ENCODE measurements at places on chromosomes 4 and X. TPM values are rescaled to one million over a fixed set of nuclear protein-coding genes. Genes with fewer than 3 reads are reported as not detected.

Gene DCAF4L1
- total RNA-seq = 0.20 TPM

Gene TRIM61
- total RNA-seq = 1.2 TPM

Gene PCYT1B
- 0.49 TPM for total RNA-seq

Gene SYNPO2
- total RNA-seq = 26.7 TPM

Gene PAGE4
- total RNA-seq = not detected

Gene BBS12
- 2.8 TPM for total RNA-seq

Gene PFKFB1
- total RNA-seq = 3.3 TPM

Gene PARM1
- 18.9 TPM for total RNA-seq

Gene CSN1S1
- not detected for total RNA-seq

Gene MSX1
- 6.1 TPM for total RNA-seq

Gene TRIM60
- not detected for total RNA-seq

DNA sequence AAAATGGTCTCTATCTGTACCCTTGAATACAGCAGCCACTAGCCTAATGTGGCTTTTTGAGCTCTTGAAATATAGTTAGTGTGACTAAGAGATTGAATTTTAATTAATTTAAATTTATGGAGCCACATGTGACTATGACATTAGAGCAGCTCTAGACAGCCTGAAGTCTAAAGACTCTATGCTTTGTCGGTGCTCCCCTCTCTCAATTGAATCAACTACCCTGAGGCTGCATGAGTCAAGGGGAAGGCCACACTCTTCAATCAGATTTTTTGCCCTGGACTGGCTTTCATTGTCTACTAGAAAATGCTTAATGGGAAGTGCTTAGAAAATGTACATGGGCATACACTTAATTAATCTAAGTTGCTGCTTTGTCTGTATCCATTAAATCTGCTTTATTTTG, 11.7 kb downstream of the TLR7 start:
- no peak for DNase-seq

DNA sequence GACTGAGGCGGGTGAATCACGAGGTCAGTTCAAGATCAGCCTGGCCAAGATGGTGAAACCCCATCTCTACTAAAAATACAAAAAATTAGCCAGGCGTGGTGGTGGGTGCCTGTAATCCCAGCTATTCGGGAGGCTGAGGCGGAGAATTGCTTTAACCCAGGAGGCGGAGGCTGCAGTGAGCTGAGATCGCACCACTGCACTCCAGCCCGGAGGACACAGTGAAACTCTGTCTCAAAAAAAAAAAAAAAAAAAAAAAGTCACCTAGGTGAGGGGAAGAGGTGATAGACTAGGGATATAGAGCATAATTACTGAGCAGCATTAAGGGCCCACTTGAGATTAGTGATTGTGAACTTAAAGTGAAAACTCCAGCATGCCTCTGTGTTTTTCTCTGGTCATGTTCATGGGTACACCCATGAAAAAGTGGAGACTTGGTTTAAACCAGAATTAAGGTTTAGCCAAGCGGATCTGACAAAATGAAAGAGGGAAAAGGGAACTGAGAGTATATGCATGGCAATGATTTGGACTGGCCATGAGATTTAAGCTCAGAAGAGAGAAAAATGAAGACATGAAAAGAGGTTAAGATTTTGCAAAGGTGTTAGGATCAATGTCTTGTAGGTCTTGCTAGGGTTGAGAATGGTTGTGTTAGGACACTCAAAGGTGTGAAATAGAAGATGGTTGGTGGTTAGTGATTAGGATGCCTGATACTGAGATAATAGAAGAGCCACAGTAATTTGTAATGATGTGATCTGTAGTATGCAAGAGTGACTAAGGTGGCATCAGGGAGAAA, 105.0 kb downstream of the RAB28 start:
- DNase-seq = no peak

- no peak for DNase-seq
Observed at GRCh38 chr4:44563496-44563895, 87.9 kb downstream of the YIPF7 start.

GRCh38 chr4:127856813-127857447, 23.8 kb upstream of the PLK4 start:
- no peak for DNase-seq

DNA sequence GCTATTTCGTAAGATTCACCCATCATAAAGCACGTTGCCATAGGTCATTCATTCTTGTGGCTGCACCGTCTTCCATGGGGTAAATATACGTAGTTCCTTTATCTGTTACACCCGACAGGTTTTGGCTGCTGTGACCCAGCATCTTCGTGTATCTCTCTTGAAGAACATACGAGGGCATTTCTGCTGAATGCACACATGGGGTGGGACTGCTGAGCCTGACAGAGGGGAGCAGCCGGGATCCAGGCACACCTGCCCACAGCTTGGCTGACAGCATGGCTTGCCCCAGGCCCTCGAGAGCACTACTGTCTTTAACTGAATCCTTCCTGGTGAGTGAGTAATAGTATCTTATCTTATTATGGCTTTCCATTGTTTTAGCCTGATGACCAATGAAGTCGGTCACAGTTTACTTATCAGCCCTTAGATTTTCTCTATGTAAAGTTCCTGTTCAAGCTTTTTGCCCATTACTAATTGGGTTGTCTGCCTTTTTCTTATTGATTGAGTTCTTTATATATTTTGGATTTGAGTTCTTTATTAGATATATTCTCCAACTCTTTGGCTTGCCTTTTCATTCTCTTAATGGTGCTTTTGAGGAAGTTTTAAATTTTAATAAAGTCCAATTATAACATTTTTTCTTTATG, 45.0 kb upstream of the MXD4 start:
- DNase-seq = no peak

DNA sequence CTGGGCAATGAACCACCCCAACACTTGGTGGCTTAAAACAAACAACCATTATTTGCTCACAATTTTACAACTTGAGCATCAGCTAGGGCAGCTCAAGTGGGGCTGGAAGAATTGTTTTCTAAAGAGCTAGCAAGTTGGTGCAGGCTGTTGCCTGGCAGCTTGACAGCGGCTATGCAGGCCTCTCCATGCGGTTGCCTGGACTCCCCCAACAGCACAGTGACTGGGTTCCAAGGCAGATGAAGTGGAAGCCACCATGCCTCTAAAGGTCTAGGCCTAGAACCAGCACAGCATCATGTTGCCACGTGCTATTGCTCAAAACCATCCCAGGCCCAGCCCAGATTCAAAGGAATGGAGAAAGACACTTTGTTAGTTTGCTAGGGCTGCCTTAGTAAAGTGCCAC, 114.8 kb downstream of the BCOR start:
- no peak for DNase-seq

DNA sequence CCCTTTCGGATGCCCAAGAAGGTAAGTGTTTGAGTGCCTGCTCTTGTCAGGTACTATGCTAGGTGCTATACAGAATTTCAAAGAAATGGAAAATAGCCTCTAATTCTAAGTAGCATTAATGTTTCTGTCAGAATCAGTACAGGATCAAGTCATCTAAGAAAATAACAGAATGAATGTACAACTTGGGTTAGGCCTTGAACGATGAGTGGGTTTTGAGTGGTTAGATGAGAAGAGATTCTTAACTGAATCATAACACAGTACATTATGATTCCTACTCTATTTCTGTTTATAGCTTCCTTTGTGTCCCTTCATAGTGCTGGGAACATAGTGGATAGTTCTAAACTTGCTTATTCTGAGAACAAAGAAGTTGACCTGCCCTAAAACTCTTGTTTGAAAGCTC, 253.9 kb downstream of the GLUD2 start:
- DNase-seq = no peak

DNA sequence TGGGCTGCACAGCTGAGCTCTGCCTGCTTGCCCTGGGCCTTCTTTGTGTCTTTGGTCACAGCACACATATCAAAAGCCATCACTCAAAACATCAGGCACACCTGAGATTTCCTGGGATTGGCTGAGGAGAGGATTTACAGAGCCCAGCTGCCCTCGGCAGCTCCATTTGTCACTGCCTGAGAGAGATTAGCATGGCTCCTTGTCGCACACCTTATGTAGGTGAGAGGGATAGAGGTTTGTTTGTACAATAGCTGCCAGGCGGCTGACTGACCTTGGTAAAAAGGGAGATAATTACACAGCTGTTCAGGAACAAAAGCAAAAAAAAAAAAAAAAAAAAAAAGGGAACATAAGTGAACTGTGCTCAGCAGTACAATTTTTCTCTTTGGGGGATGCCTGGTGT, 63.2 kb downstream of the MGST2 start:
- no peak for DNase-seq

DNA sequence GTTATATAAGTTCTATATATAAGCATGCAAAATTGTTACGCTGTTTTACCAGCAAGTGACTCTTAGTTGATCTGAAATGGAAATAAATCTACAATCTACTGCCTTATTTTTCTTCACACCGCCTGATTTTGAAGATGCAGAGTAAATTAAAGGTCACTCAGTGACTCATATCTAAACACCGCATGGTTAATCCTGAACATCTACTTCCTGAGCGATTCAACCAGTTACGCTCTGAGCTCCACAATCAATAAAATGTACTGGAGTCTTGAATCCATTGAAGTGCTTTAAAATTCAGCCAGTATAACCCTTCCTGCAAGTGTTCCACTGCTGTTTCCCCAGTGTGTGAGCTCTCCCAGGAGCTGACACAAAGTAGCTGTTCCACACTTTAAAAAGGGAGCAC, 192.8 kb downstream of the SLC7A11 start:
- DNase-seq = no peak

DNA sequence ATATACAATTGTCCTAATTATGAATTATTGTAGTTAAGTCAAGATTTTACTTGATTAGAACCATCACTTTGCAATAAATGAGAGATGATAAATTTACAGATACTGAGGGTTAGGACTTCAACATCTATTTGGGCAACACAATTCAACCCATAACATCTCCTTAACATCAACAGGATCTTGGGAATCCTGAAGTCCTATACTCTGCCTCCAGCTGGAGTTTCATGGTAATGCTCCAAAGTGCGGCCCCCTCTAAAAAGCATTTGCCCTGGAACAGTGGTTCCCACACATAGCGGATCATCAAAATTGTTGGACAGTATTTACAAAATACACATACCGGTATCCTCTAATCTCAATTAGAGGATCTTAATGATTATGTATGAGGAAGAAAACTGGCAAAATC, 618.6 kb downstream of the CENPC start:
- DNase-seq = no peak

- DNase-seq = no peak
Observed at GRCh38 chr4:7041801-7042502, 1.2 kb upstream of the TADA2B start.

DNA sequence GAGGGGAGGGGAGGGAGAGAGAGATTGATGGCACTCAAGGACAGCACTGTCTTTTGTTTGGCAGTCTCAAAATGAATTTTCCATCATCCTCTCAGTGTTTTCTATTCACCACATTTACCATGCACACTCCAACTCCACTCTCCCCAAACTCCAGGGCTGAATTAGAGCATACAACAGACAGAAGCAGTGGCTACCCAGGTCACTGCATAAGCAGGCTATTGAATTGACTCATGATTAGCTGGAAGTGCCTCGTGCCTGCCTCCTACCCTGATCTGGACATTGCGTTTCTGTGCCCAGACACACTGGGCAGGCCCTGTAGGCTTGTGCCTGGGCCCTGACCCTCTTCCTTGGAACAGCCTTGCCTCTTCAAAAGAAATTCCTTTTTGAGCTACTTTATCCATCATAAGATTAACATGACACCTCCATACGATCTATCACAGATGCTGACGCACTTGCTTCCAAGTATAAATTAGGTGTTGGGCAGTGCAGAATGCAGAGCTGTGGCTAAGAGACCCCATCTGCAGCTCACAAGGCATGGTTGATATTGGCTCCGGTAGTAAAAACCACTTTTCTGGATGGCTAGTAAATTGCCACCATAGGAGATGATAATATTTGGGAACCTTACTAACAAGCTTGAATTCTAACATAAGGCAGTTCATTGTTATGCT, 752.9 kb downstream of the RPA4 start:
- no peak for DNase-seq

- DNase-seq = no peak
Observed at GRCh38 chrX:39002466-39002865, 201.2 kb downstream of the MID1IP1 start.

- no peak for DNase-seq
Observed at GRCh38 chr4:1880332-1880731, 9.1 kb downstream of the NSD2 start.

- no peak for DNase-seq
Observed at GRCh38 chr4:162111078-162111477, 52.7 kb downstream of the FSTL5 start.

DNA sequence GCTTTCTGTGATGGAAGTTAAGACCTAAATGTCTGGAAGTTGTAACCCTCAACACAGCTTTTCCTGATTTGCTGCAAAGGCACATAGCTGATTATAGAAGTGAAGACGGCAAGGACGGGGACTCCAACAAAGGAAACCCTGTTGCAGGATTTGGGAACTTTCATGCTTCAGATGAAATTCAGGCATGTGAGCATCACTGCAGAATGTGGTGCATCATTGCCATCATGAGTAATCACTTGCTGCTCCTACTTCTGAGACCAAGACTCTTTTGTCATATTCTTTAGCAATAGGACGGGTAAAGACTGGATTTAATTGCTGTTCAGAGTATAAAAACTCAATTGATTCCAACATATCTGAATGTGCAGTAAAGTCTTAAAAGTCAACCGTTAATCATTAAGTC, 35.8 kb downstream of the YIPF6 start:
- DNase-seq = no peak

DNA sequence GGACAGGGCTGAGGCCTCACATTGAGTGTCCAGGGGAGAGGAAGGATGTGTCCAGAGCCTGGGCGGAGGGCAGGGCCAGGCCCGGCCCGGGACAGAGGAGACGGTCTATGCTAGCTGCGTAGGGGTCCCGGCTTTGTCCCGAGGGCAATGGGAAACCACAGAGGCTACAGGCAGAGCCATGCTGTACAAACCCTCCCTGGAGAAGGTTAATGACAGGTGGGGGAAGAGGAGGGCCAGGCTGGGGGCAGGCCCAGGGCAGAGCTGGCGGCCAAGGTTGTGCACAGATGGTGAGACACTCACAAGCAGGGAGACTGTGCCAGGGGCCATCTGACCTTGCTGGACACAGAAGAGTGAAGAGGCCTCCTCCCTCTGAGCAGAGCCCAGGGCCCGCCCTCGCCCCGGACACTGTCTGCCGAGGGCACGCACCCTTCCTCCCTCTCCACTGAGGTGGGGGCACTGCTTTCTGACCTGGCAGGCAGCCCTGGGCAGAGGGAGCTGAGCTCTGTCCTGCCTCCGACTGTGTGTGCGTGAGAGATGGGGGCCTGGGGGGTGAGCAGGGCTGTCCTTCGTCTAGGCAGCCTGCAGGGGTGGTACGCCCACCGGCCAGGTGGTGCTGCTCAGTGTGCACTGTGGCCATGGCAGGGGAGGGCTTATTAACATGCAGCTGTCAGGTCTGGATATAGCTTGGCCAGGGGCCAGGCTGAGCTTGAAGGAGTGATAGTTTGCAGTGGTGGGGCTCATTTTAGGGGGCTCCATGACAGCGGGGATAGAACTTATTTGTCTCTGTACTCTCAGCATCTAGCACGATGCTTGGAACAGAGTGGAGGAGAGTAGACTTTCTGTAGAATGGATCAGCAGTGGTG, 75.7 kb upstream of the LRPAP1 start:
- no peak for DNase-seq

DNA sequence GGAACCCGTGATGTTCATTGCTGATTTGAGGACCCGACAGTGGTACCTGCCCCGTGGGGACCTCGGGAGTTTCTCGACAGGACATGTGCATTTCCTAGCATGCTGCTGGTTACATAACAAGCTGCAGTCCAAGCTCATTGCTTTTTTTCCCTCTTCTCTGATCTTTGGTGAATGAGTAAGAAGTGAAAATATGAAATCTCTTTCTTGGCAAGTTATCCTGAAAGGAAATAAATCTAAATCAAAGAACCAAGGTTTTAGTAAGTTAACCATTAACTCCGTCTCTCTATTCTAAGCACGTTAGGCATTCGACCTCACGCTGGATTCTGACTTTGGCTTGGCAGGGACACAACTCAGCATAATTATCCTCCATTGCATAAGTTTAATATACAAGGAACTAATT, 86.6 kb downstream of the STK32B start:
- no peak for DNase-seq
